ENCODE measurements at places on chromosomes 4 and X.

- DNase-seq: no peak
These were observed 119.6 kb downstream of the GATB start for GRCh38 chr4:151641167-151641566.

DNA sequence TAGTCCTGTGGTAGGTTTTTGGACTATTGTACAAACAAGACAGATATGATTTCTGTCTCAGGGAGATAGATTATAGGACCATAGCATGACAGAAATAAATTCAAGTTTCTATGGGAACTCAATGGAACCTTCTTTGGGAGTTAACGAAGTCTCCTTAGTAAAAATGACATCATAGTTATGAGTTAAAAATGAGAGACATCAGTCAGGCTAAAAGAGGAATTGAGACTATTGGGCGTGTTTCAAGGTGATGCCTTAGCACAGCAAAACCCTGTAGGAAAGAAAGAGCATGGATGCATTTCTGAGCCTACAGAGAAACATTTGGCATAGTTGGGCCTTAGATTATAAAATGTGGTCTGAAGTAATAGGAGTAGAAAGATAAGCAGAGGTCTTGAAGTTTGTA lies 1909.1 kb upstream of the PCDH7 start:
- DNase-seq: no peak

- no peak for DNase-seq
These were observed 47.1 kb upstream of the SORBS2 start for GRCh38 chr4:185859111-185859510.

DNA sequence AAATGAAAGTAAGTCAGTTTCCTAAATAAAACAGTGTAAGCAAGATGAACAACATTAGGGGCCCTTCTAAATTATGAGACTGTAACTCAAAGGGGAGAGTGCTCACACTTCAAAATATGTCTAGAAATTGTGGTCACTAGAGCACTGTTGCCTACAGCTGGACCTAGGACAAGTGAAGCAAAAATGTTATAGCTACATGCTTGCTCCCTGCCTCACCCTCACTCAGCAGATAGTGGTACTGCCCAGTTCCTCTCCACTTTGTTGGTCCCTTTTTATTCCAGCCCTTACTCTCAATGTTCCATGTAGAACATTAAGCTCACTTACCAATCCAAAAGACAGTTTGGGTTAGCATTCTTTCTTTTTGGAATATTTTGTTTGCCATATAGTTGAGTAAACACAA lies 147.3 kb downstream of the GRIA3 start:
- no peak for DNase-seq

DNA sequence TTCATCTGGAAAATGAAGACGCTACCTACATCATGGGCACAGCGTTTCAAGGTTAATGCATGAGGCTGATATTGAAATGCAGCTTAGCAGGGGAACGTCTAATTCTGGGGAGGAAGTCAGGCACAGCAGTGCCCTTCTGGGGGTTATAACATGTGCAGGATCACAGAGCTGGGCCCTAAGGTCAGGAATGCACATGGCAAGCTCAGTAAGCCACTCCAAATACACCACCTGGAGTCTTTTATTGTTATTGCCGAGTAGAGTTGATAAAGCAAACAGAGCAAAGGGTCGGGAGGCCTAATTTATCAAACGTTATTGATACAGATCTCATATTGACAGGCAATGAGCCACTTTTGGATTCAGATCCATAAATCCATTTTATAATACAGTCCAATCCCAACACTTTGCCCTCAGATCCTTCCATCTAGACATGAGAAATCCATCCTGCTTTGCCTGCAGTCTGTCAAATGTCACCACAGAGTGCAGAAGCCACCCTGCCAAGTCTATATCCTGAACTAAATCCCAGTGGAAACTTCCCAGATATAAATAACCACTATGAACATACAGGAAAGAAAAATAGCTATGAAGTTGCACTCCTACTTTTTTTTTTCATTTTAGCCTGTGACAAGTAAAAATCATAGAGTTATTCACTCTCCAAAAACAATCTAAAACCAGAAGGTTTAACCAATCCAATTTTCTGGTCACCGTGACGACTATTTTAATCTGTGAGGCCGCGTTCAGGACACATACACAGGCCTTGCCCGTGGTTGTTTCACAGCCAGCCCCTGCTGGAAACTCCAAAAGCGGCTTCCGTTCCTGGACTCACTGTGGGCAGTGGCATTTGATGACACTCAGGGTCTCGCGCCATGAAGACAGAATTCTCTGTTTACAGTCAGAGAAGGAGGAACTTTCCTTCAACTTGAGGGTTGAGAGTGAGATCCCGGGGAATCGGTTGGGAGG lies 335.4 kb downstream of the DHX15 start:
- no peak for DNase-seq

DNA sequence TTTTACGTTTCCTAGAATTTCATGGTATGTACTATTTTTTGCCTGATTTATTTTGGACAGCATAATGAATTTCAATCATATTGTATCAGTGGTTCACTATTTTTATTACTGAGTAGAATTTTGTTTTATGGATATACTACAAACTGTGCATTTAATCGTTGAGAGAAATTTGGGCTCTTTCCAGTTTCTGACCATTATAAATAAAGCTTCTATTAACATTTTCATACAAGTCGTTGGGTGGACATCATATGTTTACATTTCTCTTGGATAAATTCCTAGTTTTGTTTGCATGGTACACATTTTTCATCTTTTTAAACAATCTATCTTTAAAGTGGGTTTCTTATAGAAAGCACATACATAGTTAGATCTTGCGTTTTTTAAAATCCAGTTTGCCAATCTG lies 472.7 kb upstream of the MAGEB18 start:
- DNase-seq: no peak

DNA sequence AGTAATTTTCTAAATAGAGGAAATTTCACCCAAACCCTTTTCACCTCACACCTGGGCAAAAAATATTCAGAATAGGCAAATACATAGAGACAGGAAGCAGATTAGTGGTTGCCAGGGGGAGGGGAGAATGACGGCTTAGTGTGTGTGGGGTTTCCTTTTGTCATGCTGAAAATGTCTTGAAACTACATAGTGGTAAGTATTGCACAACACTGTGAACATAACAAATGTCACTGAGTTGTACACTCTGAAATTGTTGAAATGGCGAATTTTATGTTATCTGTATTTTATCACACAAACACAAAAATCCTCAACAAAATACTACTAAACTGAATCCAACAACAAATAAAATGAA lies 60.7 kb upstream of the PLAC1 start:
- no peak for DNase-seq

- no peak for DNase-seq
These were observed 65.1 kb downstream of the MAB21L2 start for GRCh38 chr4:150647008-150647407.

DNA sequence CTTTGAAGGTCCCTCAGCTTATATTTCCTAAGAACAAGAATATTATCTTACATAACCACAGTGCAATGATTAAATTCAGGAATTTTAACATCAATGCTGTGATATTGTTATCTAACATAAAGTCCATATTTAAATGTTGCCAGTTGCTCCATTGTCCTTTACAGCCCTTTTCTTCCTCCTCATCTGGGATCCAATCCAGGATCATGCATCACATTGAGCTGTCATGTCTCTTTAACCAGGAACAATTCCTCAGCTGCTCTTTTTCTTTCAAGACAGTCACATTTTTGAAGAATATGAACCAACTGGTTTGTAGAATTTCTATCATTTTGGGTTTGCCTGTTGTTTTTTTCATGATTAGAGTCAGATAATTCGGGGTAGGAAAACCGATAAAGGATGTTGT lies 12.0 kb downstream of the TMSB4X start:
- DNase-seq: no peak

DNA sequence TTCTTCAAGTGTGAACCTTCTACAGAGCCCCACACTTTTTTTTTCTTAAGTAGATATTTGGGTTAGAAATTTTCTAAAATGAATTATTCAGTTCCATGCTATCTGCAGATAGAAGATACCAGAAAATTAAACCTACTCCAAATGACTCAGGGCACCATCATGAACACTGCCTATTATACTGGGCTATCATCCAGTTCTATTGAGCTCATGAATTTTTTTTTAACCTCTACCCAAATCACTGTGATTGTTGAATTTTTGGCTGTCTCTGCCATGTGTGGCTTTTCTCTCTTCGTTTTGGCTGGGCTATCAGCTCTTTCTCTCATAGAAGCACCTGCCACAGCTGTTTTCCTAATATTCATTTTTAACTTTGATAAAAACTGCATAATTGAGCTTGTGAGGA lies 31.0 kb upstream of the SLC34A2 start:
- DNase-seq: no peak

GRCh38 chr4:122894827-122895226 lies 27.6 kb downstream of the NUDT6 start:
- no peak for DNase-seq

- DNase-seq: no peak
These were observed 223.7 kb downstream of the PDHA2 start for GRCh38 chr4:96063639-96064038.

GRCh38 chr4:55409468-55410171 lies 13.9 kb downstream of the TMEM165 start:
- DNase-seq: no peak

DNA sequence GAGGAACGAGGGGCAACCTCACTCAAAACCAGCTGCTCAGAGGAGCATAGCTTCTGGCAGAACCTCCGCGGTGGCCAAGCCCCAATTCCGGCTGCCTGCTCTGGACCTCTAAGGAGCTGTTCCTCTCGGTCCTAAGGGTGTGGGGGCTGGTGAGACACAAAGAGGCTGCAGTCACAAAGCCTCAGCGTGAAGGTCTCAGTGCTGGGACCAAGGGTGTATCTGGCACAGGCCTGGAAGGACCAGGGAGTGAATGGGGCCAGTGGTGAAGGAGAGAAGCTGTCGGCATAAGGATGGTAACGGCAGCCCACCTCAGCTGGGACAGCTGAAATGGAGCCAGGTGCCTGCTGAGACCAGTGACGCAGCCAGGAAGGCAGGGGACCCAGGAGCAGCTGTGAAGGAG lies 5.3 kb downstream of the PDE6B start:
- no peak for DNase-seq

- no peak for DNase-seq
These were observed 43.5 kb upstream of the DDX60 start for GRCh38 chr4:168362025-168362401.

GRCh38 chr4:81796790-81797528 lies 325.3 kb upstream of the RASGEF1B start:
- DNase-seq: no peak

GRCh38 chrX:139559383-139560042 lies 29.0 kb downstream of the F9 start:
- no peak for DNase-seq

DNA sequence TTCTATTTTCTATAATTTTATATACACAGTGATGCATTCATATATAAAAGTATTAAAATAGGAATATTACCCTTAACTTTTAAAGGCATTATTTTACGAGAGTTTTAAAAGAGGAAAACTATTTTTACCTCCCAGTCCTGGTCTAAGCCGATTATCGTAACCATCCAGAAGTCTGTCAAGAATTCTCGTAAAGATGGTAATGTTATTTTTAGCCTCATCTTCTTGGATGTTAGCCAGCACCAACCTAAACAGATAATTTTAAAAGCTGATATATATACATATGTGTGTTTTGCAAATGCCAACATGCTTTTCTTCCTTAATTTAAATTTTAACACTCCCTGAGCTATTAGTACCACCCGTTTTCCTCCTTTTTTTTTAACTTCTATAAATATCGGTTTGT lies 4.0 kb downstream of the GABRA2 start:
- no peak for DNase-seq

- DNase-seq: no peak
These were observed 159.6 kb downstream of the STIM2 start for GRCh38 chr4:27020203-27020602.

GRCh38 chrX:23228950-23229448 lies 105.7 kb upstream of the PTCHD1 start:
- no peak for DNase-seq

GRCh38 chrX:46582325-46582724 lies 8.8 kb downstream of the CHST7 start:
- DNase-seq: no peak

Measured in vagina (tissue), 2 donors.